ENCODE measurements at places on chromosomes 13 and 19.

GRCh38 chr13:50543782-50544181 lies 299.7 kb downstream of the DLEU7 start:
- no peak for DNase-seq

- peak; percentile 44 for DNase-seq
Observed at GRCh38 chr13:21478881-21479808, 20.0 kb upstream of the ZDHHC20 start.

DNA sequence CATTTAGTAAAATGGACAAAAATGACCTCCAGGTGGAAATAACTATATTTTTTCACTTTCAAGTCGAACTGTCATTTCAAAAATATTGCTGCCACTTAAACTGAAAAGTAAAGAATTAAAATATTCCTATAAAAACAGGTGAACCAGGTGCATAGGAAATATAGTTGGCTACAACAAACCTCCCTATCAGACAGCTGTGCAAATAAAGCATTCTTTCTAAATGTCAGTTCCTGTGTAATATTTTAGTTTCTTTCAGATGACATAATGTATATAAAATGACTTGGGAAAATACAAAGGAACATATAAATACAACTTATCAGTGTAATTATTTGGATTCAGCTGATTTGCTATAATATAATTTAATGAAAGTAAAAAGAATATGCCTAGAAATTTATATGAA lies 403.5 kb upstream of the GPC6 start:
- no peak for DNase-seq

GRCh38 chr19:12545267-12545666 lies 6.0 kb downstream of the ZNF564 start:
- no peak for DNase-seq

DNA sequence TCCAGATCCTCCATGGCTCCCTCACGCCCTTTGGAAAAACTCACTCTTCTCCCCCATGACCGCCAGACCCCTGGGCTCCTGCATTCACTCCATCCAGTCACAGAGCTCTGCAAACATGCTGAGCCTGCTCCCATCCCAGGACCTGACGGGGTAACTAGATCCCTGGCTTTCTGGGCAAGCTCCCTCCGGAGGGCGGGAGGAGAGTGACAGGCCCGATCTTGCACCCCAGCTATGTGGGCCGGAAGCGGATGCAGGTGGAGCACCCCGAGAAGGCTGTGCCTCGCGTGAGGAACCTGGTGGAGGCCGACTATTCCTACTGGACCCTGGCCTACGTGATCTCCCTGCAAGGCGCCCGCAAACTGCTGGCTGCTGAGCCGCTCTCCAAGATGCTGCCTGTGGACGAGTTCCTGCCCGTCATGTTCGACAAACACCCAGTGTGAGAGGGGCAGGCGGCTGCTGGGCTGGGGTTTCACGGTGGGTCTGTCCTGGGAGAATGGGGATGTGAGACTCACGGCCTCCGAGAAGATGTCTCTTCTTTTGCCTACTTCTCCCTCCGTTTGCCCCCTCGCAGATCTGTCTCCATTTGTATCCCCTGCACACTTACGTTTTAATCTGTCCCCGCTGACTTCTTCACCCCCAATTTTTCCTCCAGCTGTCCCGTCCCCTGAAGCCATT lies 25.2 kb downstream of the COLGALT1 start:
- DNase-seq = no peak
